ENCODE measurements at places on chromosomes 5 and 9.

DNA sequence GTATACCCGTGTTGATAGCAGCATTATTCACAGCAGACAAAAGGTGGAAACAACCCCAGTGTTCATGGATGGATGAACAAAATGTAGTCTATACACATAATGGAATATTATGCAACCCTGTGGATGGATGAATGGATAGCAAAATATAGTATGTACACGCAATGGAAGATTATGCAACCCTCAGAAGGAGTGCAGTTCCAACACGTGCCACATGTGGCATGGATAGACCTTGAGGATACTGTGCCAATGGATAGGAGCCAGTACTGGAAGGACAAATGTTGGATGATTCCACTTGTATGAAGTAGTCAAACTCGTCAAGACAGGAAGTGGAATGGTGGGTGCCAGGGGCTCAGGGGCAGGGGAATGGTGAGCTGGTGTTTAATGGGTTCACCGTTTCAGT, 44.9 kb downstream of the PLEKHG4B start:
- no peak for DNase-seq

DNA sequence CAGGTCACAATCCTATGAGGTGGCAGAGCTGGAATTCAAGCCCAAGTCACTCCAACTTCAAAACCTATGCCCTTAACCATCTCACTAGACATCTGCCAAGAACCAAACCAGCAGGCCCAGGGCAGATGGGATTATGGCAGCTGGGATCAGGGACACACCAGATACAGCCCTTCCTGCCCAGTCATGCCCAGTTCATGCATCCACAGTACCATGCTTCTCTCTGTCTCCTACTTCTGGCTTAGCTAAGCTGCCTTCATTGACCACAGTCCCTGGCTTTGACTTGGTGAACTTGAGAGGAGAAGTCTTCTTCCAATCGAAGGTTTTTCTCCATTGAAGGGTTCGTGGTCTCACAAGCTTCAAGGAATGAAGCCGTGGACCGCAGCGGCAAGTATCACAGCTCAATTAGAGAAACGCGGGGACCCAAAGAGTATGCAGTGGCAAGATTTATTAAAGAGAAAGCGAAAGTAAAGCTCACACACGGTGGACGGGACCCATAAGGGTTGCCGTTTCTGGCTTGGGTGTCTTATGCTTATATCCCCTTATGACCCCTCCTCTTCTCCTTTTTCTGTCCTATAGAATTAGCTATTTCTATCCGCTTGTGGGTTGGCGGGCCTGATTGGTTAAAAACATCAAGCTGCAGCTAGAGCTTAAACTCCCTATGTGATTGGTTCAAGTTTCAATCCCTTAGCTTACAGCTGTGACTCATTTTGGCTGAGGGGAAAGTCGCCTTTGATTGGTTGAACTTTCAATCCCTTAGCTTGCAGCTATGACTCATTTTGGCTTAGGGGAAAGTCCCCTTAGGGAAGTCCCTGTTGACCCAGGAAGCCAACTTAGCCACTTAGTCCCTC, 101.2 kb downstream of the TRIM36 start:
- DNase-seq, result peak; percentile 9

DNA sequence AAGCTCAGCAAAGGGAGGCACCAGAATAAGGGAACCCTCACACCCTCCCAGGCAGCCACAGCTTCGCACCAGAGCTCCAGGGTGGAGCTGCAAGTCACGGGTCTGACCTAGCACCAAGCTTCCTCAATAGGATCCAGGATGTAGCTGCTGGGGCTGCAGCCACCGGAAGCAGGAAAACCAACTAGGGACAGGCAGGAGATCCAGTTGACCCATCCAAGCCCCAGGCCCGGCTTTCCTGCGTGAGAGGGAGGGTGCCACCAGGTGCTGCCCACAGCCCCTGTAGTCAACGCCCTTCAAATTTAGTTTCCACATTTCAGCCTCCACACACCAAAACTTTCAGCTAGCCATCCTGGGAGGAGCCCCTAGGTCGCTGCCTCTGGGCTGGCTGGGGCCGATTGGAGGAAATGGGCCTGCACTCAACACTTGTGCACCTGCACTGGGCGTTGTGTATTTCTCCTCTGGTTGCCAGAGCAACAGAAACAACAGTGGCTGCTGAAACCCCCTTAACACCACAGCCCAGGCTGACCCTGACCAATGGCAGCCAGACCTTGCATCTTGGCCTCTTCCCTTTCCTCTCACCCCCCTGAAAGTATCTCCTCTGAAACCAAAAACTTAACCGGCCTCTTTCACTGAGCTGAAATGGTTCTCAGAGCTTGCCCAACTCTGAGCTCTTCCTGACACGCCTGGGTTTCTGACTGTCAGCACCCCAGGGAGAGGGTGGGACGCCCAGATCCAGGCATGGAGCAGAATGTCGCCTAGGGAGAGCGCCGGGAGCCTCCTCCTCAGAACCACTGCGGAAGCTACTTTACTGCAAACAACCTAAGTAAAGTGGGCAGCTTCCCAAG, 226.5 kb upstream of the MAP3K1 start:
- DNase-seq, result peak; percentile 52

DNA sequence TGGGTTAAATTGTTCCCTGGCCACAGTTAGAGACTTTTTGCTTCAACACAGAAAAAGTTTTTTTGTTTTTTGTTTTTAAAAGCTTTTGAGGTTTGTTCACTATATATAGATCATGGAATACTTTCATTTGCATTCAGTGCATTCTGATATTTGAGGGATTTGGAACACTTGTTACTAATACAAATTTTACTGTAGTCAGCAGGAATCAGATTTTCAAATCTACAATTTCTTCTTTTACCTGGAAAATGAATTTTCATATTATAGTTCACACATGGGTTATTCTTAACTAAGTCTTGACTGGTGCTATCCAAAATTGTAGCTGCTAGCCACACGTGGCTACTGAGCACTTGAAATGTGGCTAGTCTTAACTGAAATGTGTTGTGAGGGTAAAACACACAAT, 142.0 kb downstream of the RMI1 start:
- no peak for DNase-seq

DNA sequence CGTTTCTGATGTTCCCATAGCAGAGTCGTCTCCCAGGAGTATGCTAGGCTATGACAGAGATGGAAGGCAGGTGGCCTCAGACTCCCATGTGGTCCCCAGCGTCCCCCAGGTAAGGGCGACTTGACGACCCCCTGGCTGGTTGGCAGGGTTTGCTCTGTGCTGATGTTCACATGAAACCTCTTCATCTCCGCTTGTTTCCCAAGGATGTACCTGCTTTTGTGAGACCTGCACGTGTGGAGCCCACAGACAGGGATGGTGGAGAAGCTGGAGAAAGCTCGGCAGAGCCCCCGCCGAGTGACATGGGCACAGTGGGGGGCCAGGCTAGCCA, 108.3 kb downstream of the WNK2 start:
- DNase-seq, result no peak

- no peak for DNase-seq
Measured at GRCh38 chr5:55918087-55919035, 67.2 kb downstream of the IL31RA start.

GRCh38 chr5:3564827-3565518, 30.7 kb upstream of the IRX1 start:
- DNase-seq, result no peak

GRCh38 chr5:14364576-14365472, 216.8 kb upstream of the OTULINL start:
- no peak for DNase-seq

GRCh38 chr5:179827680-179828079, 7.0 kb downstream of the SQSTM1 start:
- peak; percentile 93 for DNase-seq

- no peak for DNase-seq
Measured at GRCh38 chr5:36528588-36528987, 77.8 kb upstream of the SLC1A3 start.
